Amniotic epithelial cell (primary cell): ENCODE measurements at places on chromosomes 4 and X.
A peak's percentile ranks its signal among the peaks of the same experiment; 100 is the strongest.

GRCh38 chrX:358651-359143, 28.0 kb downstream of the PPP2R3B start:
- no peak for DNase-seq

DNA sequence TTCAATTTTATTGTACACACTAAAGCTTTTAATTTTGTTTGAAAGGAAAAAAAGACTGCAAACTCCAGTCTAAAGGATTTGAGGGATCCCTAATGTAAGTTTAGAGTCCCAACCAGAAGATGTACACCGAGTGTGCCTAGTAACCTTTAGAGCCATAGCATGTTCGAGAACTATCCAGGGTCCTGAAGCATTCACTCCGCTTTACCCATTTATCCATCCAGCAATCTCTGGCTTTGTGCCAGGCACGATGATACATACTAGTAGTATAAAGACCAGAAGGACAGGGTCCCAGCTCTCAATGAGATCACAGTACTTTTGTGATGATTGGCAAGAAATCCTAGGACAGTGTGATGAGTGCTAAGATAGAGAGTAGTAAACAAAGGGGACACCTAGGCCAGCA, 168.7 kb downstream of the STK32B start:
- DNase-seq: no peak

- DNase-seq: no peak
Measured at GRCh38 chr4:113725963-113726362, 35.6 kb downstream of the CAMK2D start.

DNA sequence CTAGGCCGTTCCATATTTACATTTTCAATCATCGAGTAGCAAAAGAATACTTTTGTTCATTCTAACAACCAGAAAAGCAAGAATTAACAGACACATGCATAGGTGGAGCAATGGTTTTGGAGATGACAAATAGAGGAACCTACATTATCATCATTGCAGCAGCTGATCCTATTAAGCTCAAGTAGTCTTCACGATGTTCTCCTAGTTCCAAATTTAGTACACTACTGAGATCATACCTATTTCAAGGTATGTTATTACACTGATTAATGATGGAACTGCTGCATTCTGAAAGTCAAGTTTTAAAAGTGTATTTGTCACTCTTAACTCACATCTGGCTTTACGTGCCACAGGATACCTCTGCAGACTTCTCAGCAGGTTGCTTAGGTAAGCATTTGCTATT, 87.4 kb downstream of the ADGRA3 start:
- no peak for DNase-seq

- no peak for DNase-seq
Measured at GRCh38 chrX:148555101-148555500, 54.7 kb downstream of the AFF2 start.

GRCh38 chr4:159018062-159018629, 84.7 kb upstream of the RAPGEF2 start:
- DNase-seq: no peak

- DNase-seq: peak; percentile 12
Measured at GRCh38 chrX:119004920-119005524, 30.6 kb downstream of the LONRF3 start.
